T-helper 2 cell treated with Interferon-gamma antibody and Interleukin-4, amounts not matched to agents 5 μg/mL and 100 μg/mL, for 36 hours (primary cell): ENCODE measurements at places on chromosomes 1 and 21.

DNA sequence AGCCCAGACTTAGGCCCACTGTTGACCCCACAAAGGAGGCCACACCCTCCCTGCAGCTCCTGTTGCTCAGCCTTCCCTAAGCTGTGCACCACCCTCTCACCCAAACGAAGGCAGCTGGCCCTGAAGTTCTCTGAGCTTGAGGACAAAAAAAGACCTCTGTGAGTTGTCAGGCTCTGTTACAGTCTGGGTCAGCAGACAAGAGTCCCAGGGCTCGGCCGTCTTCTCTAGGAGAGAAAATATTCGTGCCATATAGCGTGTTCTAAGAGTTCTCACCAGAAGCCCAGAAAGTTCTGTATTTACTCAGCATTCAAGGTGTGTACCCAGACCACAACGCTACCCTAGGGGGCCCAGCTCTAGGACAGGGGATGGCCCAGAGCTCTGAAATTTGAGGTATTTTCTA is 25.5 kb upstream of the LYST start:
- no peak for DNase-seq

DNA sequence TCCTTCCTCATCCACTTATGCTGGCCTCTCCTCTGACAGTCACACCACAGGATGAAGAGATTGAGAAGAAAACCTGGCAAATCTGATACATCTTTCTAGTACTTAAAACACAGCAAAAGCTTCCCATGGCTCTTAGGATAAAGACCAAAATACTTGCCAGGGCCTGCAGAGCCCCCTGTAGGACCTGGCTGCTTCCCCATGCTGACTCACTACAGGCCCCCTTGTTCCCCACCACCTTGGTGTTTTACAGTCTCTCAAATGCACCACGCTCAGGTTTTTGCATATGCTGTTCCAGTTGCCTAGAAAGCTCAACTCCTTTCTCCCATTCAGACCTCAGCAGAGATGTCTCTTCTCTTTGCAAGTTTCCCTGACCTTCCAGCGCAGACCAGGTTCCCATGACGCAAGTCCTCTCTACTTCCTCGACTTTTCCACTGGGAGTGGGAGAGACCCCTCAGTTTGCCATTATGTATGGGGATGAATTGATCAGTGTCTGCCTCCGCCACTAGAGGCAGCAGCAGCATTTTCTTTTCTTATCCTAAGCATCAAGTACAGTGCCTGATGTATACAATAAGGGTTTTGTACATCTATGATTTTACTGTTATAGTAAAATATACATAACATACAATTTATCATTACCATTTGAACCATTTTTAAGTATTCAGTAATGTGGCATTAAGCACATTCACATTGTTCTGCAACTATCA is 113.8 kb upstream of the C8B start:
- DNase-seq, result no peak

DNA sequence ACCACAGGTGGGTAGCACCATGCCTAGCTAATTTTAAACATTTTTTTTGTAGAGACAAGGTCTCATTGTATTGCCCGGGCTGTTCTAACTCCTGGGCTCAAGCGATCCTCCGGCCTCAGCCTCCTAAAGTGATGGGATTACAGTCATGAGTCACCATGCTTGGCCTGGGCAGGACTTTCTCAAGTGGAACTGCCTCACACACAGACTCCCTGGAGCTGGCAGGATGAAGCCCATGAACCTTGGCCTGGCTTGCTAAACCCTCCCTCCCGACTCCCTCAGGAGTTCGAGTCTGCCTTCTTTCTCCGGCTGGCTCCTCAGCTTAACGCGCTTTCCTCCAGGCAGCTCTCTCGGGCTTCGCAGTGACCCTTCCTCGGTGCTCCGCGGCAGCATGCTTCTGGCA is 7.7 kb upstream of the ECE1 start:
- DNase-seq, result no peak

DNA sequence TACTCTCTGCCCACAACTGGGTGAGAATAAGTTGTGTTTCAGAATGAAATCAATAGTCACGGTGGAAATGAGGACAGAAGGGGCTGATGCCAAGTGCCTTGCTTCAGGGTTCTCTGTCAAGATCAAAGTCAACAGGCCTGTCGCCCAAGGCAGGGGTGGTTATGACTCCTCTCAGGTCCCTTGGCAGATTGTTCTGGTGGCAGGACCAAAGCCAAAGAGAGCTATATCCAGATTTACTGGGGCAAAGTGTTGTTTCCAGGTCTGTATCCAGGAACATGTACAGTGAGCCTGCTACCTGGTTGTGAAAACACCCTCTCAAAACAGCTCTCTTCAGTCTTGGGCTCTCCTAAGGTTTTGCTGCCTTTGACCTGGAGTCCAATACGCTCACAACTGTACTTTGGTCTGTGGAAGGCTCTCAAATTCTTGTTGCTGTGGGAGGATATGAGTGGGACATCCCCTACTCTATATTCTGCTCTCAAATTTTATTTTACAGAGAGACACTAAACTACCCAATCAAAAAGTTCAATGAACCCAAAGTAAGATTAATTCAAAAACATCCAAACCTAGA is 175.1 kb upstream of the ETV3 start:
- DNase-seq, result no peak

DNA sequence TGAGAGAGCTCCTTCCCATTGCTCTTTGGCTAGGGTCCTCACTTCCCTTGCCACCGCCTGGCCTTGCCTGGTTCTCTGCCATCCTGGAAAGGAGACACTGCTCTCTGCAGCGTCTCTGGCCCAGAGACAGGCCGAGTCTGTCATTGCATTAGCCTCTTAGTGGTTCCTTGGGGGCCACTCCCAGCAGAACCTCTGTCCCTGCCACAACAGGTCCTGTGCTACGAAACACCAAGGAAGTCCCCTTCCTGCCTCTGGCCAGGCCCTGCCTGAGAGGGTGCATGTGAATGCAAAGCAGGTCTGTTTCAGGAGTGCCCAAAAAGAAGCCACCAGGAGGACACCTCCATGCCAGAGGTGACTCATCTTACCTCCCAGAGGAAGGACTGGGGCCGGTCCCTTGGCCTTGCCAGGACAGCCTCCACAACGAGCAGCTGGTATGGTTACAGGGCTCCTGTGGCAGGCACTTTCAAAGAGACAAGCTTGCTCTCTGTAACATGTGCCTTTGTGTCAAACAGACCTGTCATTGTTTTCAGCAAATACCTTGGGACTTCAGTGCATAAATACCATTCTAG is 59.6 kb downstream of the VPS26C start:
- no peak for DNase-seq

DNA sequence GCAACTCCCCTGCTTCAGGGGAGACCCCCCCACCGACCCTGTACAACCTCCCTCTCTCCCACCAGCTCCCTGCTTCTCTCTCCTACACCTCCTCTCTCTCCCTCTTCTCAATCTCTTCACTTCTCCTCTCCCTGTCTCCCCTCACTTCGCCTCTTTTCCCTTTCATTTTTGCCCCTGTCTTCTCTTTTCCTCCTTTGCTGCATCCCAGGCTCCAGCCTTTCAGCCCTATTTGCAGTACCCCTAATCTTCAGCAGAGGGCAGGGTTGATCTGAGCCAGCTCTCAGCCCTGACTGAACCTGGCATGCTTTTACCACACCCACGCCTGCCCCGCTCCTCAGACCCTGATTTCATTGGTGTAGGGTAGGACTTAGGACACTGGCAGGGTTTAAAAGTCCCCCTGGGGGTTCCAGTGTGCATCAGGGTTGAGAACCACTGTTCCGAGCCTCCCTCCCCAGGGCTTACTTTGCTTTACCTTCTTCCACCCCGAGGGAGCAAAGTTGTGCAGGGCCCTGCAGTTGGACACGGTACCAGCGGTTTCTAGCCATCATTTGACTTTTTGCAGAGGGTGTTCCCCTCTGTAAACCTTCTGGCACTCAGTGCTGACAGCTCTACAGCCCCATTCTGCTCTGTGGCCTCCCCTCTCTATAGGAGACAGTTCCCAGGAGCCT is 67.3 kb upstream of the CNTN2 start:
- DNase-seq, result peak; percentile 18

DNA sequence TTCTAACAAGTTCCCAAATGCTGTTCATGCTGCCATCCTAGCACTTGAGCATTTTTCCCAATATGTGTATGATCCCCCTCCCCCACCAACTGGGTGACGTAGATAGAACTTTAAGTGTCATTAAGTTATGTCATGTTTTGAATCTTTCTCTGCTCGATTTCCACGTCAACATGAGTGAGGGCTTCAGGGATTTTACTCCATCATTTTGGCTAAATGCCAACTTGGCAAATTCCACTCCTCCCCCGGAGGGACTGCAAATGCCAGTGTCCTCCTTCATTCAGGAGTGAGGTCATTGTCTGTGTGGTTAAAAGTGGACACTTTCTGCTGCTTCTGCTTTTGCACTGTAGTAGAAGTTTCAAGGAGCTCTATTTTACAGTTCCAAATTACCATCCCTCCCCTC is 201.7 kb downstream of the FGGY start:
- DNase-seq, result no peak

GRCh38 chr21:34609244-34609932 is 5.5 kb downstream of the RCAN1 start:
- DNase-seq, result no peak

DNA sequence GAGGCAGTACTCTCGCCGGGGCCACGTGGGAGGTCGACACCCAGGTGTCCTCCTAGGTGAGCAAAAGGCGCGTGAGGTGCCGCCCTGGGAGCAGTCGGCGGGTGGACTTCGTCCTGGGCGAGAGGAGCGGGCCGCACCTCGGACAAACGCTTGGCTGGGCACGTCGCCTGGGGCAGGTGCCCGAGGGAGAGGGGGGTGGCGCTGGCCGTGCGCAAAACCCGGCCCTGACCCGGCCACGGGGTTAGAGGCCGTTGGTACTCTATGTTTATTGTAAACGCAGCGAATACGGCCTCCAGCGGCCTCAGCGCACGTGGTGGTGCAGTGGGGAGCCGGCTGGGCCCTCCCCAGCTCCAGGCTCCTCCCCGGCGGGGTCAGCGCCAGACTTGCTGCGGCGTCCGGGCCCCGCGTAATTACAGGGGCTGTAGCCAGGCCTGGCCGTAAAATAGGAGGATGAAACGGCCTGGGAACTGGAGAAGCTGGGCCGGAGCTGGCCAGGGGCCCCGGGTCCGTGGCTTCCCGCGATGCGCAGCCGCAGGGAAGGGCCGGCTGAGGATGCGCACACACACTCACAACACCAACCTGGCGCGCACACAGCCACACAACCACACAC is 1.6 kb upstream of the EFNA1 start:
- no peak for DNase-seq

DNA sequence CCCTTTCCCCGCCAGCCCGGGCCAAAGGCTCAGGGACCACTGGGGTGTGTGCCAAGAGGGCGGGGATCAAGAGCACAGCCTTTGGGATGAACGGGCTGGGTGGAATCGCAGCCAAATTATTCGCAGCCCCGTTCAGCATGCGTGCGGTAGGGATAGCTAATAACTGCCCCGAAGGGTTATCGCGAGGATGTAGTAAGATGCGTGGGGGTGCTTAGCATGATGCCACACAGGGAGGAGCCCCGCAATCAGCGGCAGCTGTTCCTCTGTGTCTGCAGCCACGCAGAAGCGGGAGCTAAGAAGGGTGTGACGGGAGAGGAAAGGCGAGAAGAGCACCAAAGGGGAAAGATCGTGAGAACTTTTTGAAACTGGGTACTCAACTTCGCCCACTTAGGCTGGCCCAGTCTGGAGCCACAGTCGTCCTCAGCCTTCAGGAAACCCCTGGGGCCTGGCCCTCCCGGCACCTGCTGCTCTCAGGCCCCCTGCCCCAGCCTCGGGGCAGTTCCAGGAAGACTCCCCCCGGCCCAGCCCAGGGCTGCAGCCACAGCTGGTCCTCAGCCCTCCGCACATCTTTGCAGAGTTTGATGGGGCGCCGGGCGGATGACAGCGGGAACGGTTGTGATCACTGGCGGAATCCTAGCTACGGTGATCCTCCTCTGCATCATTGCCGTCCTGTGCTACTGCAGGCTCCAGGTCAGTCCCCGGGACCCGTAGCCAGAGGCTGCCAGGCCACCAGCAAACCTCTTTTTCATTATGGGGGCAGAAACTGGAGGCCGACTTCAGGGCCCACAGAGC is 64.9 kb downstream of the TOR1AIP2 start:
- DNase-seq, result no peak

DNA sequence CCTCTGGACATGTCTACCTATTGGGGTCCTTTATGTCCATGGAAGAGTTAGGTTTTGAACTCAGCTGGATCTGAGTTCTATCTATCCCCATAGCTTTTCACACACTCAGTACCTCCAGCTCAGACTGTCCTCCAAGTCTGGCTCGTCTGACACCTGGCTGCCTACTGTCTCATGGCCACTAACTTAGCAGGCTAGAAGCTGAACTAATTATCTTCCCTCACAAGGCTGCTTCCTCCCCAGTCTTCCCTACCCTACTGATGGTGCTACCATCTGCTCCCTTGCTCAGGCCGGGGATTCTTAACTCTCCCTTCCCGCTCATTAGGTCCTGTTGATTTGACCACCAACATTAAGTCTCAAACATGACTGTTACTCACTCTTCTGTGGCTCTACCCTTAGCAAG is 13.4 kb downstream of the VANGL2 start:
- DNase-seq, result no peak

DNA sequence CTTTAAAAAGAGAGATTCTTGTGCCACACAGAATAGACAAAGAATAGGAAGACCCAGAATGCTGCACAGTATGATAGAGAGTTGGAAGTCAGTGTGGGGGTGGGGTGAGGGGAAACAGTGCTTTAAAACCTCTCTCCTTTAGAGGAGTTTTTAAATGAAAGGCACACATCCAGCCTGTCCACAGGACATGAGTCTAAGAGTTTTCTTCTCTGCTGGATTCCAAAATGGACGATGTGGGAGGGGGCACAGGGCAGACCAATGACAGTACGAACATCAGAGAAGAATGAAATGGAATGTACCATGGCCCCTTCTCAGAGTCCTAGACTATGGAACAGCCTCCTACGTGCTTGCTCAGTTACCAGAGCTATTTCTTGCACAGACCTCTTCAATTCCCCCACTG is 458.2 kb upstream of the DAB1 start:
- DNase-seq, result no peak

DNA sequence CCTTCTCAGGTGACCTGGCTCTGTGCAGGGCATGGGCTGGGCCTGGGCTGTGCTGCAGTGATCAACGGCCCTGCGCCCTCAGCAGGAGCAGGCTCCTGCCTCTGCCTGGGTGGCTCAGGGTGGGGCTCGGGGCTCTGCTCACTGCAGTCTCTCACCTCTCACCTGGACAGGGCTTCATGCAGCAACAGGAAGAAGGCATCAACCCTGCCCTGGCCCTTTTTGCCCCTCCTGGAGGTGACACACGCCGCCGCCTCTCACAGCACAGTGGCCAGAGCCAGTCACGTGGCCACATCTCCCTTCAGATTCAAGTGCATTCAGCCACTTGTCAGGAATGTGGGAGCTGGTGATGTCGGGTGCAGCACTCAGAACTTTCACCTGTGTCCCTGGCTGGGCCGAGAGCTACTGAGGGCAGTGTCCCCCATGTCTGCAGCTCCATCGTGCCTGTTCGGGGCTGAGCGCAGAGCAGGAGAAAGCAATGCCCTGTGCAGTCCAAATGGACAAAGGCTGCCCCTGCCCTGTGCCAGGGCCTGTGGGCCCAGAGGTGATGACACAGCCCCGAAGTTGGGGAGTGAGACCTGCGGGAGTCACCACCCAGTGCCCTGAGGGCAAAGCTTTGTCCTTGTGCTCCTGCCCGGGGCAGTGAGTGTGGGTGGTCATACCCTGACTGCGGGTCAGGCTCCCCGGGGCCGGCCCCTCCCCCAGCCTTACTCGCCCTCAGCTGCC is 314.0 kb downstream of the PTPRU start:
- no peak for DNase-seq
